ENCODE measurements at places on chromosomes 12 and 14.

DNA sequence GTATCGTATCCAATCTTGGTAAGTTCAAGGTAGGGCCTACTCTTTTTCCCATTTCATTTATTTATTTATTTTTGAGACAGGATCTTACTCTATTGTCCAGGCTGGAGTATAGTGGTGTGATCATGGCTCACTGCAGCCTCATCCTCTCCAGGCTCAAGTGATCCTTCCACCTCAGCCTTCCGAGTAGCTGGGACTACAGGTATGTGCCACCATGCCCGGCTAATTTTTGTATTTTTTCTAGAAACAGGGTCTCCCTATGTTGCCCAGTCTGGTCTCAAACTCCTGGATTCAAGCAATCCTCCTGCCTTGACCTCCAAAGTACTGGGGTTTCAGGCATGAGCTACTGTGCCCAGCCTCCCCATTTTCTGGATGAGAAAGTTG is 57.2 kb downstream of the CLMN start:
- no peak for DNase-seq

- no peak for DNase-seq
Observed at GRCh38 chr12:24172031-24172772, 222.7 kb upstream of the SOX5 start.

- DNase-seq, result peak; percentile 39
Observed at GRCh38 chr12:64610660-64611340, 505 bp downstream of the RASSF3 start.

GRCh38 chr12:22529281-22530060 is 14.9 kb downstream of the C2CD5 start:
- no peak for DNase-seq

- DNase-seq, result no peak
Observed at GRCh38 chr12:123713823-123714585, 1.9 kb downstream of the ATP6V0A2 start.

- DNase-seq, result no peak
Observed at GRCh38 chr12:98840325-98840724, 195.2 kb downstream of the APAF1 start.

DNA sequence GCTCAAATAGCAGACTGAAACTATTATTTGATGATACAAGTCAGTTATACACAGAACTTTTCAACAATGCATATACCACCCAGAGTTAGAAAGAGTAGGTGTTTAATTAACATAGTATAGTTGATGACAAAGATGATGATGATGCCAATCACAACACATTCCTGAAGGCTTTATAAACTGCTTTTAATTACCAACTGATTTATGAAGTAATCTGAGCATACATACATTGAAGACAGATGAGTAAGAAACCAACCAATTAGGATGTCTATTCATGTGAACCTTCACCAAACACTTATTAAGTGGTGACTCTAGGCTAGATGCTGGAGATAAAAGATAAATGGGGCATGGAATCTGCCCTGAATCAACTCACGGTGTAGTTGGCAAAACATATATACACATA is 600.9 kb upstream of the FLRT2 start:
- no peak for DNase-seq

GRCh38 chr12:68856510-68856909 is 48.5 kb downstream of the MDM2 start:
- no peak for DNase-seq

DNA sequence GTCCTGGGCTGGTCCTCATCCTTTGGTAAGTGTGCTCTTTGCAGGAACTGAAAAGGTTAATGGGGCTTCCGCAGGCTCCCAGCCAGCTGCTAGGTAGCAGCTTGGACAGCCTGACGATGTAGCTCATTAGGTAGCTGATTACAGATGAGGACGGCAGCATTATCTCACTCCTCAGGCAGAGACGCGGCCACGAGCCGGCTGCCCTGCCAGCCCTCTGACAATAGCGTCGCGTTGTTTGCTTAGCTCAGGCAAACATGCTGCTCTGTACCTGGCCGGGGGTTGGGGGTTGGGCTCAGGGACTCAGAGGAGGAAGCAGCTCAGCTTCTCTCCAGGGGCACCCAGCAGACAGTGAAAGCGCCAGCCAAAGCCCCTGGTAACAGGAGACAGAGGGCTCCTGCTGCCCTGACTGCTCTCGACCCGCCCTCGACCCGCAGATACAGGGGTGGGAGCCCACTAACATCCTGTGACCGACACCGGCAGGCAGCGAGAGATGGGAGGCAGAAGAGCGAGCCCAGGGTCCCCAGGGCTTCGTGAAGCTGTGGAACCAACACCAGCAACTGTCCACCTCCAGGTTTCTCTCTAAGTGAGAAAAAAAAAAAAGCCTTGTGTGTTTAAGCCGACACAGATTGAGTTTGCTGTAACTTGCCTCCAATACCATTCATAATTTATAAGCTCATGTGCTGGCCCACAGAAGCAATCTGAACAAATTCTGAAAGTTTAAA is 53.4 kb upstream of the DLK1 start:
- DNase-seq, result no peak

DNA sequence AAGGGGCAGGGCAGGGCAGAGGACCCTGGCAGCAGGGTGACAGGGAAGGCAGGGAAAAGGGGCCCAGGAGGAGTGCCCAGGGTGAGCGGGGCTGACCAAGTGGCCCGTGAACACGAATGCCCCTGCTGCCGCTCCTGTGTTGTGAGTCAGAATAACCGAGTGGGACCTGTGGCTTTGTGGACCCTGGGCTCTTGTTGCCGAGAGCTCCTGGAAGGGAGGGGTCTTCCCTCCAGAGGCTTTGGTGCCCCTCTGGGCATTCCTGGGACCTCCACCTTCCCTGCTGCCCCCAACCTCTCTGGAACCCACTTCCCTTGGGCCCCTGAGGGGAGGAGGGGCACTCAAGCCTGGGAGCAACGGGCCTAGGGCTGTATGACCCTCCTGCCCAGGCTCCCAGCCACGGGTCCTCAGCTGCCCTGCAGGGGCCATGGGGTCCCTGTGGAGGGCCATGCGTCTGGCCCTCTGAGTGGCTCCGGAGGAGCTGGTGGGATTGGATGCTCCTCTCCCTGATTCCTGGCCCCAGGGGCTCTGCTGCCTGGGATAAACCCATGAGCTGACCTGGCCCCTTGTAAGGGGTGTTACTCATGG is 319.4 kb downstream of the TMEM121 start:
- no peak for DNase-seq

DNA sequence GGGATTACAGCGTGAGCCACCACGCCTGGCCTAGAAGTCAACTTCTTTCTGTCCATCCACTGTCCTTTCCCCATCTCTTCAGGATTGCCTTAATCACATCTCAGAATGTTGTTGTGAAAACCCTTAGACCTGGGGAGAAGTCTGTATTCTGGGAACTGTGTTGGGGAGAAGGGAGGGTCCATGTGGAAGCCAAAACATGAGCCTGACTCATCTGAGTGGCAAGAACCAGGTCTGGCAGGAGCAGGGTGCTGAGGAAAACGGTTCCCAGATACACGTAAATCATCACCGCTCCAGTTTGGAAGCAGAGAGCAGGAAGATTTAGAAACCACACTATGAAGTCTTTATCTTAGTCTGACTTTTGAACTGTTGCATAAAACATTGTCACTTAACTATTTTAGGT is 245.6 kb upstream of the RGS6 start:
- no peak for DNase-seq

DNA sequence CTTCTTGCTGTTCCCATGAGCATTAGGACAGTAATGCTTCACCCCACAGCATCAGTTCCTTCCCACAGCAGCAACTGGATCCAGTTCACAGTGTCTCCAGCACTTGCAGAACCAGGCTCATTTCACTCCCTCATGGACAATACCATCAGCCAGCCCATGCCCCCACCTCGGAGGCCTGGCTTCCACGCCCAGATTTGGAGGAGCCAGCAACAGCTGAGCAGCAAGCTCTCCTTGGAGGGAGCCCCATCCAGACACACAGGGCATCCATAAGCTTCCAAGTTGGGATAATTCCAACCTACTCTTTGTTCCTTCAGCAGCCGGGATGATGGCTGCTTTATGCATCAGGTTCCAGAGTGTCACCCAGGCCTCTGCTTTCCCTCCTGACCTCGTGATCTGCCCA is 250.0 kb downstream of the GLT1D1 start:
- DNase-seq, result no peak

- DNase-seq, result no peak
Observed at GRCh38 chr12:111028830-111029229, 108.5 kb upstream of the MYL2 start.

GRCh38 chr12:43349863-43350262 is 202.1 kb downstream of the ADAMTS20 start:
- no peak for DNase-seq

- DNase-seq, result no peak
Observed at GRCh38 chr12:131041216-131041967, 87.7 kb downstream of the ADGRD1 start.

GRCh38 chr12:67669217-67669933 is 20.8 kb downstream of the DYRK2 start:
- no peak for DNase-seq

GRCh38 chr12:15897433-15897832 is 13.7 kb upstream of the DERA start:
- no peak for DNase-seq

DNA sequence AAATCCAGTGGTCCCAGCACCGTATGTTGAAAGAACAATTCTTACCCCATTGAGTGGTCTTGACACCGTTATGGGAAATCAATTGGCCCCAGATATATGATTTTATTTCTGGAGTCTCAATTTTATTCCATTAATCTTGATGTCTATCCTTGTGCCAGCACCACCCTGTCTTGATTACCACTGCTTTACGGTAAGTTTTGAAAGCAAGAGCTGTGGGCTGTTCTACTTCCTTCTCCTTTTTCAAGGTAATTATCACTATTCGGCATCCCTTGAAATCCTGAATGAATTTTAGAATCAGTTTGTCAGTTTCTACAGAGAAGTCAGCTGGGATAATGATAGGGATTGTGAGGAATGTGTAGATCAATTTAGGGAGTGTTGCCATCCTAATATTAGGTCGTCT is 160.8 kb upstream of the SFSWAP start:
- no peak for DNase-seq

- DNase-seq, result no peak
Observed at GRCh38 chr14:96745500-96746051, 51.6 kb upstream of the VRK1 start.

DNA sequence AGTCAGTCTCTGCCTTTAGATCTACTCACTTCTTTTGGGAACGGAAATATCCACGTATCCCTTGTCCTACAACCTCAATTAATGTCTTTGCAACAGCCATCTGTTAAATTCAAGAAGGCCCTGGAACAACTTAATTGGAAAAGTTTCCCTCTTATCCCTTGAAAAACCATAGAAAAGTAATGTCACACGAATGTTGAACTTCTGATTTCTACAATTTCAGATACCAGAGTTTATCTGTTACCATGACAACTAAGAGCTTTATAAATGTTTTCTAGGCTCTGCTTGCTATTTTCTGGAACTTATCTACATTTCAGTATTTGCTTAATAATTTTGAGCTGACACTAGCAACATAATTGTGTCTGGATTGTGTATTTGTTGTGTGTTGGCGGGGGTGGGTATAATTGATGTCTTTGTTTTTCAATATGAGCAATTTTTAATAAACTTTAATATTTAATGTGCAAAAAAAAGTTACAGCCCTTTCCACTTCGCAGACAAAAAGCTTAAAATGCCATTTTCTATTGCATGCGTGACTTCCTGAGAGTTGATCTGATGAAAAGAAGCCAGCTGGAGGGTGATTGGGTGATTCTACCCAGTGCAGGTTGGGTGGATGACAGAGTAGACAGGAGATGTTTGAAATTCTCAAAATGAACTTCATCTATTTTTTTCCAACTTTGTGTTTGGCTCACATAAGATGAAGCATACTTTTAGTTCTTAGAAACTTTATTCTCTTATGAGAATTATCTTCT is 11.8 kb upstream of the EDDM3A start:
- no peak for DNase-seq

GRCh38 chr14:44586910-44587309 is 79.8 kb upstream of the FSCB start:
- DNase-seq, result no peak

- DNase-seq, result no peak
Observed at GRCh38 chr14:103562179-103562428, 353 bp downstream of the BAG5 start.

DNA sequence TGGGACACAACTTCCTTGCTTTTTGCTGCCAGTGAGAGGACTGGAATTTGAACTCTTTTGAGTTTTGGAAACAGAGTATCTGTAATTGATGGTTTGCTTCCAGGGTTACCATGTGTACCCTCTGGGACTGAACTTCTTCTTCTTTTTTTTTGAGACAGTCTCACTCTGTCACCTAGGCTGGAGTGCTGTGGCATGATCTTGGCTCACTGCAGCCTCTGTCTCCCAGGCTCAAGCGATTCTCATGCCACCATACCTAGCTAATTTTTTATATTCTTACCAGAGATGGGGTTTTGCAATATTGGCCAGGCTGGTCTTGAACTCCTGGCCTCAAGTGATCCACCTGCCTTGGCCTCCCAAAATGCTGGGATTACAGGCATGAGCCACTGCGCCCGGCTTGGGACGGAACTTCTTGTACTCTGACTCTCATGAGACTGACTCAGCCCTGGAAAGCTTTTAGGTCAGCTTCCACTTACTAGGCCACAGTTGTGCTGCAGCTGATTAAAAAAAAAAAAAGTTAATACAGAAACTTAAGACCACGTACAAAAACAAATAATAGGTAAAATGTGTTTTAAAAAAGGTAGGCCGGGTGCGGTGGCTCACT is 15.8 kb downstream of the SEL1L start:
- no peak for DNase-seq

DNA sequence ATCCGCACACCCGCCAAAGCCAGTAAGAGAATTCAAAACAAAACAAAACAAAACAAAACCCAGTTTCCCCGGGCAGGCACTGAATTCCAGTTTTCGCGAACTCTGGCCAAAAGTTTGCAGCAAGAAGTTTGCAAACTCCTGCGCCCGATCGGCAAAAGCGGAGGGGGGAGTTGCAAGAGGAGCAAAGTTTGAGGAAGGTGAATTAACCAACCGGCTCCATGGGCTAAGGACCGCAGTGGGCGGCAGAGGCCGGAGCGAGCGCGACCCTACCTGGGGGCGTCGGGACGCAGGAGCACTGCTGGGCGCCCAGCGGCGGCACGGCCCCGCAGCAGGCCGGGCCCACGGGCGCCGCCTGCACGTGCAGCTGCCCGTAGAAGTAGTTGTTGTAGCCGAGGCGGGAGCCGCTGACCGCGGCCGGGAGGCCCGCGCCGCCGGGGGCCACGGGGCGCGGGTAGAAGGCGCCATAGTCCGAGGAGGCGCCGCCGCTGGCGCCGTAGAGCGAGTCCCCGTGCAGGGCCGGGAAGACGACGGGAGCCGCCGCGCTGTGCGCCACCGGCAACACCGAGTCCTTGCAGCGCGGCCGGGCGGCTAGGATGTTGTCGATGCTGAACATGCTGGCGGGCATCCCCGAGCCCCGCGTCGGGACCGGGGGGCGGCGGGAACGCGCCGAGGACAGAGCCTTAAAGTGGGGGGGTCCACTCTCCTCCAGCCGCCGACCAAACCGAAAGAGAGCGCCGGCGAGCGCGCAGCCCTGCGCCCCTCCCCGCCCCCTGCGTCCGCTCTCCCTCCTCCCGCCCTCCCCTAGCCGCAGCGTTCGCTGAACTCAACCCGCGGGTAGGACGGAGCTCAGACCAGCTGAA is at the start of gene GSC:
GSC (minus strand) TSS at position 723 of the 860 bp plus-strand sequence; CDS start at position 625, 98 bp downstream.
- DNase-seq, result no peak

DNA sequence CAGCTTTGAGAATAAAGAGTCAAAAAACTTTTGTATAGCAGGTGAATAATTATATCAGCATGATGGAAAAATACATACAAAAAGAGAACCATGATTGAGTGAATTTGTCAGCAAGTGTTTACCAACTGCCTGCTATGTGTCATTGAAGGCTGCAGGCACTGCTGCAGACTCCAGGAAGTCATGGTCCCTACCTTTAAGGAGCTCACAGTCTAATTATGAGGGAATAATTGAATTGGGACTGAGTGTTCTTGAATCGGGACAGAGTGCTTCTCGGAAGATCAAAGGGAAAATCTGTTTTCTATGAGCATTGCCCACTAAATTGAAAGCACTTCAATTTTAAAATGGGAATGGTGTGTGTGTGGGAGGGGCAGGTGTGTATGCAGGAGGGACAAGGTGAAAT is 9.5 kb downstream of the OR10AD1 start:
- DNase-seq, result no peak
